HCEC 1CT (cell line): ENCODE measurements at places on chromosomes 16 and 17.

- no peak for DNase-seq
These were observed 18.7 kb downstream of the MYLK3 start for GRCh38 chr16:46729326-46729995.

DNA sequence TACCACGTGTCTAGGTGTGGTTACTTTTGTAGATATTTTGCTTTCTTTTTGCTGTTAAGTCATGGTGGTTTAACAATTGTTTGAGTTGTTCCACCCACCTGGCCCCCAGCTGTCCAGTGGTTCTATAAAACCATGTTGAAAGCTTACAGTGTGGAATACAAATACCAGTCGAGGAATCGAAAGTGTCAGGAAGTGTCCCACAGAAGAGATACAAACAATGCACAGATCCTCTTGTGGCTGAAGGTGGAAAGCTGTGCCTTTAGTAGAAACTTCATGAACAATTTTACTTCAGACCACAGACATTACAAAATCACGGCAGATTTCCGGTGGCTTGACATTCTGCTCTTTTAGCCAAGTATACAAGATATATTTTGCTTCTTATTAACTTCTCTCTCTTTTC lies 782.4 kb upstream of the SOX9 start:
- peak; percentile 35 for DNase-seq

- DNase-seq = no peak
These were observed 20.1 kb upstream of the CCL5 start for GRCh38 chr17:35900280-35900679.

GRCh38 chr17:35931794-35932425 lies 1.3 kb upstream of the RDM1 start:
- DNase-seq = no peak

DNA sequence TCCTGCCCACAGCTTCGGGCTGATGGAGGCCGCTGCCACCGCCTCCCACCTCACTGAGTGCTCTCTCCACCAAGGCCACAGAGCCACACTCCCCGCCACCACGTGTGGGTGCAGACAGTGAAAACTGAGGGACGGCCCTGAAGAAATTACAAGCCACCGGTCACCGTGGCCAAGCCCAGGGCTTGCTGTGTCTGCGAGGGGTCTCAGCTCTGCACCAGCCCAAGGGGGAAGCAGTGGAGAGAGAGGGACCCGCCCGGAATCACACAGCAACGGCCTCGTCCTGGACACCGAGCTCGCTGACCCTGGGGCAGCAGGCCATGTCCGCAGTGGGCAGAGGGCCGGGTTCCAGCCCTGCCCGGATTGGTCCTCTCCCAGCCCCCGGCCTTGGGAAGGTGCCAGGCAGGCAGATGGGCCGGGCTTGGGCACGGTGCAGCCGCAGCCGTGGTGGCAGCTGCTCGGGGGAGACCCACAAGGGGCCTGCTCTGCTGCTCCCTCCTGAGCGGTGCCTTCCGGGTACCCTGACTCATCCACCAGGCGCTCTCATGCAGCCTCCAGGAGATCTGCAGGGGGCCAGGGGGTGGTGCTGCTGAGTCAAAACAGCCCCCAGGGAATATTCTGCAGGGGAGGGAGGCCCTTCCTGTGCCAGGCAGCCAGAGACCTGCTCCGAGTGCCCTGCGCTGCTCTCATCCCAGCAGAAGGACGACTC lies 52.0 kb downstream of the CBFA2T3 start:
- DNase-seq = peak; percentile 25

DNA sequence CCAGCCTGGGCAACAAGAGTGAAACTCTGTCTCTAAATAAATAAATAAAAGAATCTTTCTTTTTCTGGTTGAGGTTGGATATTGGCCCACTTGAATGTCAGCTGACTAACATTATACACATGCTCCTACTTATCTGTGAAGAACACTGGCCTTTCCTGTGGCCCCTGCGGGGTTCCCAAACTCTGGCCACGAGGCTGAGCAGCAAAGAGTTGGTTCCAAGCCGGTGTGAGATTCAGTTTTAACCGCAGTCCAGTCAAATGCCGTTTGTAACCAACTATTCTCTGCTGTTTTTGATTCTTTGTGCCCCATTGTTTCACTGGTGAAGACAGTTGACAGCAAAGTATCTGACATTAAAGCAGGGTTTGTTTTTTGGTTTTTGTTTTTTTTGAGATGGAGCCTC lies 11.2 kb downstream of the ETV4 start:
- no peak for DNase-seq

- DNase-seq = no peak
These were observed 4.5 kb upstream of the ACSF3 start for GRCh38 chr16:89089120-89089519.

GRCh38 chr17:17711641-17712162 lies 30.4 kb downstream of the RAI1 start:
- no peak for DNase-seq

- no peak for DNase-seq
These were observed 380.8 kb downstream of the SLC39A11 start for GRCh38 chr17:72711521-72712310.
